ENCODE measurements at places on chromosomes 11 and 22.
A peak's percentile ranks its signal among the peaks of the same experiment; 100 is the strongest.

DNA sequence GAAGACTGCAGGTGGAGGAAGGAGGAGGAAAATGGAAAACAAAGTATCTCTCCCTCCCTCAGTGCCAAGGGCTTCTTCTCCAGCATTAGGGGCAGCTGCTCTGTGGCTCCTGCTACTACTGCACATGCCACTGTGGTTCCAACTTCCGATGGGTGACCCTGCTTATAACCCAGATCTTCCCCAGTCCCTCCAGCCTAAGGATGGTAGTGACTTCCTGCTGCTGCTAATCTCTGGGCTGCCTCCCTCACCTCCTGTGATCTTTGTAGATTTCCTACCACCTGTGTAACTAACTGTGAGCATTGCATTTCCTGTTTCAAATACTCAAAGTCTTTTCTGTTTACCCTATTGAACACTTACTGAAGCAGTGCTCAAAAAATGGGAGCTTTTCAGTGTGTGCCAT lies 28.7 kb upstream of the TRPC6 start:
- no peak for DNase-seq

DNA sequence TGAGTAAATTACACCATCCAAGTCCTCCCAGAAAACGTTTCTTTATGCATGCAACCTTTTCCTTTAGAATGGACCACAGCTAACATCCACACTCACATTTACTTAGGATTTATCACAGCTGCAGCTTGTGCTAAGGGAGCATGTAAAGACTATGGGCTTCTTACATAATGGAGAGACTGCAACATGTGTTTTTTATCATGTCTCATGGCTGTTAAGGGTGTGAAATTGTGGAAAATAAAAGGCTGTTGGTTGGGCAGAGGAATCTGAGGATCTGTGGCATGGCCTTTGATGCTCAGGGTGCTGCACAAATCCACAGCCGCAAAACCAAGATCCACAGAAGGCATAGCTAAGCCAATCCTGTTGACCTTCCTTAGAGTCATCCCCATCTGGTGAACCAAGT lies 112.0 kb upstream of the MTNR1B start:
- no peak for DNase-seq

- DNase-seq, result no peak
Measured at GRCh38 chr11:22190827-22191463, 1.9 kb upstream of the ANO5 start.

- DNase-seq, result no peak
Measured at GRCh38 chr11:45440111-45440510, 154.0 kb upstream of the SYT13 start.

DNA sequence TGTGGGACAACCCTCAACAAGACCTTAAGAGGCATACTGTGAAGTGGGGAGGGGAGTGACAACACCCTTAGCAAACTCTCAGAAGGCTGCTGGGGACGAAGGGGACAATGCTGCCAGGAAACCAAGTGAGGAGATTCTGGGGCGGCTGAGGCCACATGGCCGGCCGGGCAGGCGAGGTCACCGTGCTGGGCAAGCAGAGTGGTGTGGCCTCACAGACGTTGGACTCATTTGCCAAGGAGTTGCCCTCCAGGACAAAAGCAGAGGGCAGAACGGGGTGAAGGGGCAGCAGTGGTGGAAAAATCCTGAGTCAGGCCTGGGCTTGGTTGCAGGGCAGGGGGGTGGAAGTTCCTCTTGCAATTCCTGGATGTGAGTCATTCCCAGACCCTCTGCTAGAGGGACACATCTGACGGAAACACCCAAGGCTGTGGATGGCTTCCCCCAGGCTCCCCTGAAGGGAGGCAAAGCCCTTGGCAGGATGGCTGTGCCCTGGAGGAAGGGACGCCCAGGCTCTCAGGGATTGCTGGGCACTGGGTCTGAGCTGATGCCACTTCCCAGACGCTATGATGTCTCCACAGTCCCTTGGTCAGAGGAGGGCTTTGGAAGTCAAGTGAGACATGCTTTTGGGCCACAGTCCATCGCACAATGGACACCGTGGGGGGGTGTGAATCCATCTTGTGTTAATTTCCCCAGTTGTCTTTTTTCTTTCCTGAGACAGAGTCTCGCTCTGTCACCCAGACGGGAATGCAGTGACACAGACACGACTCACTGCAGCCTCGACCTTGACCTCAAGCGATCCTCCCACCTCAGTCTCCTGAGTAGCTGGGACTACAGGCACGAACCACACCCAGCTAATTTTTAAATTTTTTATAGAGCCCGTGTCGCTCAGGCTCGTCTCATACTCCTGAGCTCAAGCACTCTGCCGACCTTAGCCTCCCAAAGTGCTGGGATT lies 16.2 kb upstream of the SHANK3 start:
- no peak for DNase-seq

GRCh38 chr11:45948356-45948755 lies 25.9 kb downstream of the LARGE2 start:
- DNase-seq, result no peak

GRCh38 chr11:399731-400211 lies 5.8 kb downstream of the PKP3 start:
- no peak for DNase-seq

DNA sequence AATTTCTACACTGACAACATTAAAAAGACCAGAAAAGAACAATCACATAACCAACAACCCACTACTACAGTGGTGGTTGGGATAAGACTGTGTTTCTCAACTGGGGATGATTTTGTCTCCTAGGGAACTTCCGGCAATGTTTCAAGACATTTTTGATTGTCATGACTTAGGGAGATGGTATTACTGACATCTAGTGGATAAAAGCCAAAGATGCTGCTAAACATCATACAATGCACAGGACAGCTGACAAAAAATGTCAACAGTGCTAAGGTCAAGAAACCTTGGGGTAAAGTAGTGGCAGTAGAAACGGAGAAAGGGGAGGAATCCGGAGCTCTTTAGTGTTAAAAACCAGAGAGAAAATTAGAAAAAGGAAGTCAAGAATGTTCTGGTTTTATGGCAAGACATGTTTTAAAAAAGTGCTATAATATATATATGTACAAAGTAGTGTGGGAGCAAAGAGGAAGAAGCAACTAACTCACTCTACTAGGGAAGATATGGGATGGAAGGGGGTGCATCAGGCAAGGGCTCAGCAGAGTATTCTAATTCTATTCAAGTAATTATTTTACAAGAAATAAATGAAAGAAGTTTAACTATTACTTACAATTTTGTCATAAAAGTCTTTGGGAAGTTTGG lies 37.2 kb downstream of the CKAP5 start:
- peak; percentile 27 for DNase-seq

- no peak for DNase-seq
Measured at GRCh38 chr22:19480173-19480568, 451 bp downstream of the CDC45 start.

GRCh38 chr11:10478574-10479550 lies 23.8 kb downstream of the AMPD3 start:
- DNase-seq, result no peak

DNA sequence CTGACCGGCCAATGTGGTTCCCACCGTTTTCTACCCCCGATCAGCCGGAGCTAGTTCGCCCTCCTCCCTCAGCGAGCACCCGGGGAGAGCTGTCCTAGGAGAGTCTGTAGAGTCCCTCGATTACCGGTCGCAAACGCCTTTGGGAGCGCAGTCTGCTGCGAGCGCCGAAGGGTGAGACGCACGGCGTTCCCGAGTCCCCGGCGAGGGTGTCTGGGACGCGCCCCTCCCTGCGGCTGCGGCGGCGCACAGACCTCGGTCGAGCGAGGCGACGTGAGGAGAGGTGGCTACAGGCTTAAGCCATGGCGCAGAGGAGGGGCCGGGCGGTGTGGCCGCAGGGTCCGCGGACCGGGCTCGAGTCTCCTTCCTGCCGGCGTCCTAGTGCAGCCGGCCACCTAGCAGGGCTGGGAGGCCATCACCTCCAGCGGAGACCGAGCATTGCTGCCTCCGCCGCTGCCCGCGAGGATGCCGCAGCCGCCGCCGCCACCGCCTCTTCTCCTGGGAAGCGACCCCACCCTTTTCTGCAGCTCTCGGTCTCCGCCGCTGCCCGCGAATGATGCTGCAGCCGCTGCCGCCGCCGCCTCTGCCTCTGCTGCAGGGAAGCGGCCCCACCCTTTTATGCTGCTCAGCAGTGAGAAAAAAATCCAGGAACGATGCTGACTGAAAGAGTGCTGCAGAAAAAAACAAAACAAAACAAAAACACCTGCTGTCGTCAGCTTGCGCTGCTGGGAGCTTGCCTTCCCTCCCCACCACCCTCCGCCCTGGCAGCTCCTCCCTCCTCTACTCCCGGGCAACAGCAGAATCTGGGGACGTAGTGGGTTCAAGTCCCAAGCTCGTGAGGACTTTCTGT lies at the start of gene MAP6:
Gene MAP6, minus strand, starts transcription at position 588 of the 847 bp plus-strand sequence. CDS start 669 bp downstream, outside the sequence.
- no peak for DNase-seq

- DNase-seq, result no peak
Measured at GRCh38 chr11:100080821-100081220, 606.3 kb upstream of the ARHGAP42 start.

DNA sequence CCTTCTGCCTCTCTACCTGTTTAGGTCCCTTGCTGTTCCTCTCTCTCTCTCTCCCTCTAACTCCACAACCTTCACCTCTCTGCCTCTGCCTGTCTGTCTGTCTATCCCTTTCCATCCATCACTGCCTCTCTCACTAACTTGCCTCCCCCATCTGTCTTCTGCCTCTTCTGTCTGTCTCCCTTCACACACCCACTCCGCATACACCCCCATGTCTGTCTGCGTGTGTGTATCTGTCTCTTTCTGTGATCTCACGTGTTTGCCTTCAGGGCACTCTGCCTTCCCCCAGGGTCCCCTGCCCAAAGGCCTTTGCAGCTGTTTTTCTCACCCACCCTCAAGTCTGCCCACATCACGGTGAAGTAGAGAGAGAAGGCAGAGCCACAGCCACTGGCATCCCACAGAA lies 7.9 kb downstream of the RTN4RL2 start:
- DNase-seq, result no peak

- no peak for DNase-seq
Measured at GRCh38 chr11:126452241-126453101, 97.0 kb downstream of the ST3GAL4 start.

All from CD4-positive, alpha-beta T cell treated with Interleukin-4 for 4 hours (primary cell).